ENCODE measurements at places on chromosomes 13 and 19.
A peak's percentile ranks its signal among the peaks of the same experiment; 100 is the strongest.

- no peak for DNase-seq
Observed at GRCh38 chr19:18939922-18940768, 872 bp downstream of the HOMER3 start.

DNA sequence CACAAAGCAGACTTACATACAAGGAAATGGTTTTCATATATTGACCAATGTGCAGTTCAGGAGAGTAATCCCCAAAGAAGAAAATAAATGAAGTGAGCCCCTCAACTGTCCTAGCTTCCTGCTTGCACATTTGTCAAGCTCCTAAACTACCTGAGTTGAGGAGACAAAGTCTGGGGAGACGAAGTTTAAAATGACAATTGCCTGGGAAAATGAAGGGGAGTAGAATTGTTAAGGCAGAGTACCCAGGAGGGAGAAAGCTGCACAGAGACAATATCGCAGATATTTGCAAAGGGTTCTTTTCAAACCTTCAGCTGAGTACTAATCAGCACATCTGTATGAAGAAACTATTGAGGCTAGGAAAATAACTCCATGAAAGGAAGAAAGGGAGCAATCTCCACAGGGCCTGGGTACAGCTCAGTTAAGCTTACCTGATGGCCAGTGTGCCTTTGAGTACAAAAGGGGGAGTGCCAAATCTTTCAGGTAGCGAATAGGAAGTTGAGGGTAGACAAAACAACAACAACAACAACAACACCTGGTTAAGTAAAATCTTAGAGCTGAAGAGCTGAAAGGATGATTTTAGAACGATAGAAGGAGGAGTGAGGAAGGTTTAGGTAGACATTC, 1700.1 kb upstream of the PRR20A start:
- DNase-seq: no peak

DNA sequence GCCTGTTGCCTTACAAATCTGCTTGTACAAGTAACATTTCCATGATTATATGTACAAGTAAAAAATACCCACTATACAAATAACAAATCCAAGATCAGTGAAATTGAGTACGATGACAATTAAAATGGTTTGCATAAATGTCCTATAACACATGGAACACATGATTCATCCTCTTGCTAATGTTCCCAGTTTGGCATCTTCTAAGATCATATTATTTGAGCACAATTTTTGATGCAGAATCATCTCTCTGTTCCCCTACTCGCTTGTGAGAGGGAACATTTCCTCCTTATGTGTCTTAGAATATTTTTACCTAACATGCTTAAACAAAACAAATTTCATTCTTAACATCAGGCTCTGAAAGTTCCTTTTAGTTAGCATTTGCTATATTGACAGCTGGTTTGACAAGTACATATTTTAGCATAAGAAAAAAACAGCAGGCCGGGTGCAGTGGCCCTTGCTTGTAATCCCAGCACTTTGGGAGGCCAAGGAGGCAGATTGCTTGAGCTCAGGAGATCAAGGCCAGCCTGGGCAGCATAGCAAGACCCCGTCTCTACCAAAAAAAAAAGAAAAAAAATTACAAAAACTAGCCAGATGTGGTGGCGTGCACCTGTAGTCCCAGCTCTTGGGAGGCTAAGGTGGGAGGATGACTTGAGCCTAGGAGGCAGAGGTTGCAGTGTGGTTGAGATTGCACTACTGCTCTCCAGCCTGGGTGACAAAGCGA, 14.2 kb downstream of the ZNF331 start:
- no peak for DNase-seq

- DNase-seq: peak; percentile 55
Observed at GRCh38 chr13:48749699-48750473, 96.2 kb downstream of the CYSLTR2 start.

- no peak for DNase-seq
Observed at GRCh38 chr19:3098515-3099346, 4.6 kb downstream of the GNA11 start.

DNA sequence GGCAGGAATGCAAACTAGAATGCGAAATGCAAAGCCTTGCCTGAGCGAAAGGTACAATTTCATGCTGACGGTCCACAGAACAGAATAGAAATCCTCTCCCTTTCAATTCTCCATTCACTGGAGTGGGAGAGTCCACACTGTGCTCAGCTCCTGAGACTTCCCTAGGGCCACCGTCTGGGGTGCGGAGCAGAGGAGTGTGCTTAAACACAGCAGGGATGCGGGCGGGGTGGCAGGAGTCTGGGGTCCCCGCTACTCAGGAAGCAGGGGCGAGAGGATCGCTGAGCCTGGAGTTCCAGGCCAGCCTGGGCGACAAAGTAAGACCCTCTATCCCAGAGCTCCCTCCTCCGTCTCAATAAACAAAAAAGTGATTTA, 552 bp upstream of the ZNF816 start:
- no peak for DNase-seq

DNA sequence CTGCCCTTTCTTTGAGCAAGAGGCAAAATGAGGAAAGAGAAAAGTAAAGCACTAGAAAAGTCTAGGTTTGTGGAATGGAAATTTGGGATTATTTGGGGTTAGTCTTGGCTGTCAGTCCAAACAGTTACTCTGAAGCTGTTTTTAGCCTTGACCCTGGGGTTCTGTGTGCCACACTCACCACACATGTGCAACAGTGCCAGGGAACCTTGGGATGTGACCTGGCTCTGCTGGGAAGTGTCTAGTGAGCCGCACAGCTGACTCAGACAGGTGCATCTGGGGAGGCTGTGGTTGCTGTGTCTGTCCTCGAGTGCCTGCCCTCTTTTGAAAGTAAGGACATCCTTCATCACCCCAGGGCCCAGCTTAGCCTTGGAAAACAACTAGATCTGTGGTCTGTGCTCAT, 15.8 kb downstream of the MICOS13 start:
- no peak for DNase-seq

GRCh38 chr19:41548954-41549688, 26.8 kb upstream of the CEACAM21 start:
- DNase-seq: peak; percentile 45

All from stimulated activated CD8-positive, alpha-beta memory T cell treated with anti-CD3 and anti-CD28 coated beads, Interleukin-12 subunit alpha, Interleukin-12 subunit beta, amount 100 ng/mL, for 4 hours (primary cell).